ENCODE measurements at places on chromosomes 2 and 18.
A peak's percentile ranks its signal among the peaks of the same experiment; 100 is the strongest.

GRCh38 chr18:71079606-71080005 is 790.8 kb downstream of the SOCS6 start:
- no peak for DNase-seq

DNA sequence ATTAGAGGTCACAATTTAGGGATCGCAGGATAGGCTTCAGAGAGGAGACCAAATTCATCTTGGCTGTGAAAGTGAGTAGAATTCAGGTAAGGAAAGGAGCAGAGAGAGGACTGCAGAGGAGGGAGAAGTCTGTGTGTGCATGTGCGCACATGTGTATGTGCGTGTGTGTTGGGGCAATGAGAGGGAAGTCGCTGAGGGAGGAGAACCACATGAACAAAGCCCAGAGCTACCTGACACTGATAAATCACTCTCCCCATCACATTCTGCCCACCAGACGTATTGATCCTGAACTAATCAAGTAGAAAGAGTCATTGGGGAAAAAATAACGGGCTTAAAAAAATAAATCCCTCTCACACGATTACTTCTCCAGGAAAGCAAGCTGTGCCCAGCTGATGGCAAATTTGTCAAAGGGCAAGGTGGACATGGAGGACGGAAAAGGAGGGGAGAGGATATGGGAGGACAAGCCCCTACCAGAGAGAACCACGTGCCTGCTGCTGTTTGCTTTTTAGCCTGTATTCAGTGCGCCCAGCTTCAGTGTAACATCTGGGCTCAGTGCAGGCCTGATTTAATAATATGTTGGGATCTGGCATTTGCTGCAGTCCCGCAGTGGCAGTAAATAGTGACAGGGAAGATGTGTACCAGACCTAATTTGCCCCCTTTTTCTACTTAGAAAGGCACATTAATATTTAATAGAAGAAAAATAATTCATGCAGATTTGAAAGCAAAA is 307.5 kb downstream of the C1D start:
- no peak for DNase-seq

DNA sequence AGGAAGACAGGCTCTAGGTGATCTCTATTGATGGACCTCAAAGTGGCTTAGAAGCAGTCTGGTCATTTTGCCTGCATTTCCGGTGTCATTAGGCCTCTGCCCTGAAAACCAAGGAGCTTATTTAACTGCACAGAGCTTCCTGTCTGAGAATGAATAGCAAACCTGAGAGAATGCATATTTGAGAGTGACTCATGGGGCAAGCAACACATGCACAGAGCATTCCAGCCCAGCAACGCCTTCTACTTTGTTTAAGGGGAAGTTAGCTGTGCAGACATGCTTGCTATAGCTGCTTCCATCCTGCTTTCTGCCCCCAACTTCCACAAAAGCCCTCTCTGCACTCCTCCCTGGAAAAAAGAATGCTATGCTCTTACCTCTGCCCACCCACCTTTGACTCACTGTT is 232.8 kb downstream of the GRB14 start:
- DNase-seq, result no peak

DNA sequence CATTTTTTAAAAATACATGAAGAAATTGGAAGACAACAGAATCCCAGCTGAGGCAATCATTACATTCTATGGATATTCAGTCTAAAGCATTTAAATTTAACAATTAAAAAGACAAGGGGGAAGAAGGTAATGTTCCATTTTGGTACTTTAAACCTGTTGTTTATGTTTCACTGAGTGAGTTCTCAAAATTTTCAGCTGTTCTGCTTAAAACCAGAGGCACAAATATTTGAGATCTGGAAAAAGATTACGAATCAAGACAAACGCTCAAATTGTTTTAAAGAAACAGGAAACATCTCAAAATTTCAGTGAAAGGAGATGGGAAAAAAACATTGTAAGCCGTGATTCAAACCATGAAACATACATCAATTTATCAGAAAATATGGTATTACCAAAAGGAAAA is 656.2 kb upstream of the CHAC2 start:
- no peak for DNase-seq

DNA sequence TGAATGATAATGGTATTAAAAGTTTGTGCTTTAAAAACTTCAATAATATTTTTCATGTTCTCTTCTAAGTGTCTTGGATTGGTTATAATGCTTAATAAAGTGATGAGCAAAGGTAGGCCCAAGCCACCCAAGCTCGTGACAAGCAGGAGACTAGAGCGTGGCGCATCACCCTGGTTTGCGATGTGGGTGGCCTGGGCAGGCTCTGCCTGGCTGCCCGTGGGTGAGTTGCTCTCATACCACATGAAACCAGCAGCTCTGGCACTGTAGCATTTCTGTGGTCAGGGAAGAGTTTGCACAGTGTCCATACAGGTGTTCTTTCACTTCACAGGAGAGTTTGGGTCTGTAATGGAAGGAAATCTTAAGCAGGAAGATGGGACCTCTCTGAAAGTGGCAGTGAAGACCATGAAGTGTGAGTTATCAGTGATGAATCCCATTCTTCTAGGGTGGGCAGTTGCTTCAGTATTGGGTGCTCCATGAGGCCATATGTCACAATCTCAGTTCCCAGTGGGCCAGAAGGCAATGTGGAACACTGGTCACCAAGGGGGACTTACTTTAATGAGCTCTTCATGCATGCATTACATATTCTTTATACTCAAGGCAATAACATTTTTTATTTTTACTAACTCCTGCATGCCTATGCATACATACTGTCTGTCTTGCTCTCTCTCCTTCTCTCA is 51.4 kb upstream of the TMEM87B start:
- DNase-seq, result no peak

DNA sequence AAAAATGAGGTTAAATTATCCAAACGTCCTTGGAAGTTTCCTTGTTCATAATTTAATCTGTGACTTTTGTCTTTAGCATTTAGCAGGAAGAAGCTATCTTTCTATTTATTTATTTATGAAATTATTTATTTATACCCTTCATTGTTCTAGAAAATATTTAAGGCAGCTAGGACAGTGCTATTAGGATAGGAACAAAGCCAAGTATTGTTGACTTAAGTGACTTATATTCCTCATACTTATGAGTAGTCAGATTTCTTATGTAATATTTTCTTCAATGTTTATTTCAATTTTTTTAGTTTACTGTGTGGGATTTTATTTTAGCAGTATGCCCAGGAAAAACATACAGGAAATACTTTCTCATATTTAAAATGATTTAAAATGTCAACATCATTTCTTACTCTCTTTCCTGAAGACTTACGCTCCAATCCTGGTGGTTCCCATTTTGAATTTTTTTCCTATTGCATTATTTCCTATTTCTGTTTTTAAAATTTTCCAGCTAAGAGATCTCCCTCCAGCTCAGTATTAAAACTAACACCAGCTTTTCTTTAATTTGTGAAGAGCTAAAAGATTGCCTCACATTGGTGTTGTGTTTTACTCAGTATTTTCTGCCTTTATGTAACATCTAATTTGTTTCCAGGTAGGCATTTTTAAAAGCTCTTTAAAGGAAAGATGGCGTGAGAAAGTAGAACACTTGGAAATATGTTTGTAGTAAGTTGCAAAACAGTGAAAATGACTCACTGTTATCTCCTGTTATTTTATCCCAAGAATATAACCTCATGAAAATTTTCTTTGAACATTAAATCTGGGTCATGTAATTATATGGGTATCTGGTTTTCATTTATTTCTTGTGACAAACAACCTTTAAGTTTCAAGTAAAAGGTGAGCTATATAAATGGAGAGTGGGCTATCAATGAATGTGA is 32.2 kb downstream of the MAPRE2 start:
- no peak for DNase-seq

DNA sequence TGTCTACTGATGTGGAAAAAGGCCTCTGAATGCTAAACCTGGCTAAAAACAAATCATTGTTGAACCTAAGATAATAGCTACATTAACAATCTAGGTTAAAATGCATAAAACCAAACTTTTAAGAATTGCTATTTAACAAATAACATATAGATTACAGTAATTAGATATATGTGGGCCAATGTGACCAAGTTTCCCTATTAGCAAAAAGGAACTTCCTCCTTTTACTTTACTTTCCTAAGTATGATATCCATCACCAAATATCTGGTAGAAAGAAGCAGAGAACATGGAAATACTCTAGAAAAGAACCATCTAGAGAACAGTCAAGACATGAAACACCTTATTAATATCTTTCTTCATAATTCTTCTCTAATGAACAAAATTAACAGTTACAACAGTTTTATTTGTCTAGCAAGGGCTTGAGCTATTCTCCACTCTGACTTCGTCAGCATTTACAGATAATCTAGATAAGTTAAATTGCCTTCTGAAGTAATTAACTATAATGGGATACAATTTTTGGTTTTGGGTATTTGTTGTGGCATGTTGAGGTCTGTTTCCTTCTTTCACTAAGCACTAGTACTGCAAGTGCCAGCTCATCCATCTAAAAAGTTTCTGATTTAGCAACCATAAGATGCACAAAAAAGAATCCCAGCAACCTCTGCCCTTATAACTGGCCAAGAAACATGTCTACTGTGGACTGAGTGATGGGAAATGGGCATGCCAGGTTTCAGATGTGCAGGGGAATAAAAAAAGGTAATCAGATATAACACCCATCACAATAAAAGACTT is 53.3 kb downstream of the MEMO1 start:
- DNase-seq, result no peak

- DNase-seq, result no peak
Observed at GRCh38 chr2:197265924-197266323, 44.7 kb downstream of the ANKRD44 start.

DNA sequence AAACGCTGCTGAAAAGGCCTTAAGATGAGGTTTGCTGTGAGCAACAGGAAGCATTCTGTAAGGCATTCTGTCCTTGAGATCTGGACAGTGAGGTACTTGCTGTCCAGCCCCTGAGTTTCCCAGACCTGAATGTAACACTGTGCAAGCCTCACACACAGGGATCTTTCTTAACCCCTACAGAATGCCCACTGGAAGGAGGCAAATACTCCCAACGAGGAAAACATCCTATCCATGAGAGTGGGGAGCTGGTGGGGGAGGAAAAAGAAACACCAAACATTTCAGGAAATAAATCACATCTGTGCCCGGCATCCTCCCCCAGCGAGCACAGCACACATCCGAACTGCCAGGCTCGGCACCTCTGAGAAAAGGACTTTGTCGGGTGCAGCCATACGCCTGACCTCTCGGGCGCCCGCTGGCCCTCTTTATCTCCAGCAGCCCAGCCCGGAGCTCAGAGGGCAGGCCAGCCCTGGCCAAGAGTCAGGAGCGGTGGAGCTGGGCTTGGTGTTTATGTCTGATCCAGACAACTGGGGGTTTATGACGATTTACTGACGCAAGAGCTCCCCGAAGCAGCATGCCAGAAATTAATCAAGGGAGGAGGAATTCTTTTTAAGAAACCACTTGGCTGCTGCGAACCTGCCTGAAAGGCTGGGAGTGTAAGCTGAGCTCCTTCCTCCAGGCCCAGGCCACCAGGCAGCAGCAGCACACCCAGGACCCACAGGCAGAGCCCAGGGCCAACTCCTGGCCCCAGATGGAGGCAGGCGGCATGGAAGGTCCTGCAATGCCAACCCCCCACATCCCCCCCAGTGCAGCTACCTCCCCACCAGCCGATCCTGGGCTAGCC is 72.2 kb downstream of the HDAC4 start:
- no peak for DNase-seq

- no peak for DNase-seq
Observed at GRCh38 chr18:35923939-35924684, 48.4 kb upstream of the RMP24 start.

DNA sequence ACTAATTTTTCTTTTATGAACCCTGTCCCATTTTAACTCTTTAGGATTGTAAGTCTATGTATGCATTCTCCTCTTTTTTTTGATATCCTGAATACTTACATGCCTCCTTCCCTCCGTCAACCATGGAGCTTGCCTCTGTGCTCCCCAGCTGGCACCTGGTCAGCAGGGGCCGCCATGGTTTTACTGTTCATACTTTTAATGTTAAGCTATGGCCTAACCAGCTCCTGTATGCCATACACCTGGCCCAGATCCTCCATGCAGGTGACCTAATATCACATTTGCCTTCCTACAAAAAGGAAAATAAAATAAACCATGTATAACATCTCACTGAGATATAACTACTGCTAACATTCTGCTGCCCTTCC is 283.1 kb upstream of the TRIB2 start:
- DNase-seq, result no peak

GRCh38 chr2:170369894-170370293 is 191.9 kb downstream of the MYO3B start:
- peak; percentile 59 for DNase-seq

DNA sequence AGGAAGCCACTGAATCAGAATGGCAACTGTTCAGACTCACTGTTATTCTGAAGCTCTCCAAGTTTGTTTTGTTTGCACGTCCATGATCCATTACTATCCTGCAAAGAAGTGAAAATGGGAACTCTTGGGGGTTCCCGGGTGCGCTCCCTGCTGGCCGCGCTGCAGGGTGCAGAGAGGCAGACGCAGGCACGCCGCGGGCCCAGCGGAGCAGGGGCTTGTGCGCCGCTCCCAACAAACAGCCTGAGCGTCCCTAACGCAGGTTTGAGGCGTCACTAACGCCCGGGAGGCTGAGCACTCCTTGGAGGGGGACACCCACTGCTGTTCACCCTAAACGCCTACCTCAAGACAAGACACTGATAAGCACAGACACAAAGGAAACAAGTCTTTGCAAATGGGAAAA is 14.3 kb upstream of the PIEZO2 start:
- no peak for DNase-seq

GRCh38 chr18:48780201-48780912 is 170.4 kb downstream of the SMAD7 start:
- DNase-seq, result no peak

DNA sequence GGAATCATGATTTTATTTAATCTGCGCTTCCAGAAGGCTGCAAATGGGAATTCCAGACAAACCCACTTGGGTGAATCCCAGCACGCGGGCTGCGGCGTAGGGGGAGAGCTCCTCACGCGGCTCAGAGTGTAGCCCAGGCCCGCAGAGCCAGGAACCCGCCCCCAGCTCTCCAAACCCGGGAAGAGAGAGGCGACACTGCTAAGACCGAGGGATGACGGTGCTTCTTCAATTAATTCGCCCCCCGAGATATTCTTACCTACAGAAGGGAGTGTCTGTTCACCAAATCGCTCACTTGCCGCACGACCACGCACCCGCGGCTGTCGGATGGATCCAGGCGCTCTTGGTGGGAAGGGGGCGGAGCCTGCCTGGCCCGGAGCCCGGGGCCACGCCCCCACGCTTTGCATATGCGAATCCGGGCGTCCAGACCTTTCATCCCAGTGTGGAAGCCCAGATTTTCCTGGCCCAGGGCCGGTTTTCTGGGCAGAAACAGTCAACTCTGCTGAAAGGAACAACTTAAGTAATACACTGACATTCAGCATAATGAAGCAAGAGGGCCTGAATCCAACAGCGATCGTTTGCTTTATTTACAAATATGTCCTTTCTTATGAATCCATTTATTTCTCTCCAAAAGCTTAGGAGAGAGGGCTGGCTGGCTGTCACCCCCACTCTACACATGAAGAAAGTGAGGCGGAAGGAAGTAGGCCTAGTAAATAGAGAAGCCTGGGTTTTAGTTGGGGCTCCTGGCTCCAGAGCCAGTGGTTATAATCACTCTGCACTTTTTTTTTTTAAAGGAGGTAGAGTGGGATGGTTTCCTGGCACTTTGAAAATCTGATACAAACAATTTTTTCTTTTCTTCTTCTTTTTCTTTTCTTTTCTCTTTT is at the start of gene SLC19A3:
Gene SLC19A3, minus strand, starts transcription at position 342 of the 881 bp plus-strand sequence. CDS start 15,710 bp downstream, outside the sequence.
- no peak for DNase-seq

Data from NAMALWA (cell line).